Dermis blood vessel endothelial cell (primary cell): ENCODE measurements at places on chromosomes 3 and 15. TPM values are rescaled to one million over a fixed set of nuclear protein-coding genes. Genes with fewer than 3 reads are reported as not detected.

The P2RY12 gene
- total RNA-seq: not detected in 2 replicates

The DLL4 gene
- 128 and 158 TPM in 2 replicates for total RNA-seq

The ATP1B3 gene
- total RNA-seq: 129 and 199 TPM in 2 replicates

The ACAA1 gene
- total RNA-seq: 27.2 and 42.5 TPM in 2 replicates

The ZDHHC19 gene
- not detected in 2 replicates for total RNA-seq

The RGMA gene
- total RNA-seq: 0.34 and 0.47 TPM in 2 replicates

The LRRC31 gene
- total RNA-seq: not detected in 2 replicates

The MEGF11 gene
- total RNA-seq: not detected in 2 replicates

The XCR1 gene
- not detected in 2 replicates for total RNA-seq

The CHST14 gene
- total RNA-seq: 11.7 and 19.7 TPM in 2 replicates
